ENCODE measurements at places on chromosomes 5 and 9.
A peak's percentile ranks its signal among the peaks of the same experiment; 100 is the strongest.

DNA sequence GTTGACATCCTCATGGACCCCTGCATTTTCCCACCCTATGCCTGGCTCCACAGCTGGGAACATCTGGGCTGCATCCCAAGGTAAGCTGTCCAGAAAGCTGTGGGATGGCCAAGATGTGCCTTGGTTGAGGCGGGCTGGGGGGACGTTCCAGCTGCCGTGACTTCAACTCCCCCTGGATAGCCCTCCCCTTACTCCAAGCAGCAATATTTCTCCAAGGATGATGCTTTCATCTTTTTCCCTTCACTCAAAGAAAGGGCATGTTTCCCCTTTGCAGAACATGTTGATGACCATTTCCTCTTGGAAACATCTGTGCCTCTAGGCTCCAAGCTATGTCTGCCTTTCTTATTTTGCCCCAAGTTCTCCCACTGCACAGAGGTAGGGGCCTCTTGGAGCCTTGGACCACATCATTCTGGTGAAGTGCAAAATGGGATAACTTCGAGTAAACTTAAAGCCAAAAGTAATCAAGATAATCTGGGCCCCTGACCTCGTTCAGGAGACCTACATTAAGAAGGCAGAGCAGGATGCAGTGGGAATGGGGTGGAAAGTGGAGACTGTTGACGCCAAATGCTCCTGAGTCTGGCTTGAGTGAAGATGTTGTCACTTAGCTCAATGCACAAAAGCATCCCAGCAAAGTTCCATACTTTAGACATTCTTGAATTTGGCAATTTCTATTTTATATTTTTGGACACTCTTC is 175.2 kb downstream of the GAS1 start:
- no peak for DNase-seq

GRCh38 chr9:86286278-86286677 is 3.9 kb upstream of the ISCA1 start:
- DNase-seq = no peak

DNA sequence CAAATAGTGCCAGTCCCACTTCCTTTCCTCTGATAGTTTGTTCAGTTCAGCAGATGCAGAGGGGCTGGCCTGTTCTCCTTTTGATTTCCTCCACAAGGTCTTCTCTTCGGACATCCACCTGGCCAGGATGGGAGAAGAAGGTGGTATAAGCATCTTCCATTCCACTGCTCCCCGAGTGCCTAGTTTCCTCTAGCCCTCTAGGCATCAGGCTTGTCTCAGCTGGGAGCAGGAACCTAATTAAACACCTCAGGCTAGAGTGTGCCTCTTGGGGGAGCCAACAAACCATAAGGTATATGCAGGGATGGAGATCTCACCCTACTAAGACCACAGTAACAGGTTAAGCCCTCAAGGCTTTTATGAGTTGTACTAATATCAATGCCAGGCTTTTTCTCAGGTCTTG is 835 bp upstream of the DND1 start:
- DNase-seq = no peak

- no peak for DNase-seq
Measured at GRCh38 chr9:91903126-91903911, 46.7 kb downstream of the ROR2 start.

DNA sequence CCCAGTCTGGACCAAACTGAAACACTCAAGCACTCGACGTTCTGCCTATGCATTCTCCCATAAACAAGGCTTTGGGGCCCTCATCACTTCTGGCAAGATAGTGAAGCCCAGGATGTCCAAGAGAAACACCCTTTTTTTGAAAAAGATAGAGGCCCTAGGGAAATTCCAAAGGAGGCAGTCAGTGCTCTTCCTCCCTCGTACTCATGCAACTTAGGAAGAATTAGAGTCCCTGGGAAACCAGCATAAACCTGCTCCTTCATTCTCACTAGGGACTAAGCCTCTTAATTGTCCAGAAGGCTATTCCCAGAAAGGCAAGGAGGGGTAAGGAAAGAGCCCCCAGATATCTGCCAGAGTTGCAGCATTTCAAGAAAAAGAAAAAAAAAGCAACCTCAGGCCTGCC is 7.8 kb upstream of the RUSC2 start:
- no peak for DNase-seq

GRCh38 chr5:80191991-80192398 is 63.9 kb downstream of the SERINC5 start:
- peak; percentile 78 for DNase-seq

DNA sequence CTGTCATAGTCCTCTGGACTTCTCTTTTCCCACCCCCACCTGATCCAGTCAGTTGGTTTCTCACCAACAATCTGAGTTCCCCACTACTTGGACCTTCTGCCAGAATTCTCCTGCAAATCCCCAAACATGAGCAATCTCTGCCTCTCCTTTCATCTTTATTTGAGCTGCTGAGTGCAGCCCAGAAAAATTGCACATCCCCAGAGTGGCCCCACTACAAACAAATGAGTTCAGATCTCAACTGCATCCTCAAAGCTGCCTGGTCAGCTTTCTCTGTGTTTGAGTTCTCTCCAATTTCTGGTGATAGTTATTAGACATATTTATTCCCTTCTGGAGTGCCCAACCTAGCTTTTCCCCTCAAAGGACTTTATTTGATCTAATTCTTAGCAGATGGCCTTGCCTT is 102.2 kb downstream of the PSAT1 start:
- no peak for DNase-seq

GRCh38 chr9:137333016-137333671 is 31.1 kb upstream of the NRARP start:
- DNase-seq = no peak

- DNase-seq = peak; percentile 24
Measured at GRCh38 chr9:36924071-36924470, 110.0 kb downstream of the PAX5 start.

DNA sequence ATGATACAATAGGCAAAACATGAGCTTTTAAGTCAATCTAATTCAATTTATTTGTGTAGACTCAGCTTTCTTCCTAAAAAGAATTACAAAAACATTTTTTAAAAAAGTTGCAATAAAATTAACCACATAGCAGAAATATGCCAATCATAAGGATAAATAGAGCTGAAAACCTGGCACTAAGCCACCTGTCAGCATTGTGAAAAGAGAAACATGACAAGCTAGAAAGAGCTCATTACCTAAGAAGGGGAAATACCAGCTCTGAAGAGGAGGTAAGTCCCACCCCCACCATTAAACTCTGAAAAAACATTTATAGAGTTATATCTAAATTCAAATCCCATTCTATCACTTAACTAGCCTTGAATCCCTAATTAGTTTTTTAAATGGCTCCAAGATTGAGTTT is 372.9 kb downstream of the OSTF1 start:
- DNase-seq = no peak

DNA sequence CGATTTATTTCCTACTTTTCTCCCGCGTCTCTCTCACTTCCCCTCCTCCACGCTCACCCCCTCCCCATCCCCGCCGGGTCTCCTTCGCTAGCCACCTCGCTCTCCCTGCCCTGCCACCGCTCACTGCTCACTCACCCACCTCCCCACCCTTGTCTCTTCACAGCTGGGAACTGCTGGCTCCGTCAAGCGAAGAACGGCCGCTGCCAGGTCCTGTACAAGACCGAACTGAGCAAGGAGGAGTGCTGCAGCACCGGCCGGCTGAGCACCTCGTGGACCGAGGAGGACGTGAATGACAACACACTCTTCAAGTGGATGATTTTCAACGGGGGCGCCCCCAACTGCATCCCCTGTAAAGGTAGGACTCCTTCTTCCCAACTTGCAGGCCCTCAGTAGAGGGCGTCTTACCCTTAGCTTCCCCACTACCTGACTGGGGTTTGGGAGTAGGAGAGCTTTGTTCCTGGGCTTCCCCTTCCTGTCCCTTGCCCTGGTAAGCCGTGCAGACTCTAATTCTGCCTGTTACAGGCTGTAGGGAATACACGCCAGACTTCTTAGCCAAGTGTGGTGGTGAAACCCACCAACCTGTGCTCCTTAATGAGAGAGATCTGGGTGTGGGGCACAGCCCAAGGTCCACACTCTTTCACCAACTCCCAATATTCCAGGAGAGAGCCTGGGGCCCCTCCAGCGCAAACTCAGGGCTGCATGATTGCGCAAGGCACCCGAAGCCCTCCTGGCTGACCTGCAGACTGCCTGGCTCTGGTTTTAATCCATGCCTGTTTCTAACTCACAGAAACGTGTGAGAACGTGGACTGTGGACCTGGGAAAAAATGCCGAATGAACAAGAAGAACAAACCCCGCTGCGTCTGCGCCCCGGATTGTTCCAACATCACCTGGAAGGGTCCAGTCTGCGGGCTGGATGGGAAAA is 2.5 kb downstream of the FST start:
- peak; percentile 33 for DNase-seq

GRCh38 chr5:35783551-35783950 is 73.1 kb upstream of the IL7R start:
- no peak for DNase-seq

GRCh38 chr9:126499005-126499910 is 114.5 kb upstream of the LMX1B start:
- DNase-seq = peak; percentile 49
